ENCODE measurements at places on chromosomes 1 and 21.
A peak's percentile ranks its signal among the peaks of the same experiment; 100 is the strongest.

- DNase-seq: no peak
Observed at GRCh38 chr1:215082532-215083382, at the start of gene KCNK2. Gene KCNK2 (plus strand): TSS chr1:215082737. CDS start chr1:215083386, 649 bp downstream.

GRCh38 chr1:218931324-218931723, 242.4 kb upstream of the LYPLAL1 start:
- no peak for DNase-seq

- DNase-seq: no peak
Observed at GRCh38 chr1:44318097-44319088, 36.7 kb downstream of the ERI3 start.

GRCh38 chr1:31203215-31203614, 36.5 kb downstream of the NKAIN1 start:
- no peak for DNase-seq

DNA sequence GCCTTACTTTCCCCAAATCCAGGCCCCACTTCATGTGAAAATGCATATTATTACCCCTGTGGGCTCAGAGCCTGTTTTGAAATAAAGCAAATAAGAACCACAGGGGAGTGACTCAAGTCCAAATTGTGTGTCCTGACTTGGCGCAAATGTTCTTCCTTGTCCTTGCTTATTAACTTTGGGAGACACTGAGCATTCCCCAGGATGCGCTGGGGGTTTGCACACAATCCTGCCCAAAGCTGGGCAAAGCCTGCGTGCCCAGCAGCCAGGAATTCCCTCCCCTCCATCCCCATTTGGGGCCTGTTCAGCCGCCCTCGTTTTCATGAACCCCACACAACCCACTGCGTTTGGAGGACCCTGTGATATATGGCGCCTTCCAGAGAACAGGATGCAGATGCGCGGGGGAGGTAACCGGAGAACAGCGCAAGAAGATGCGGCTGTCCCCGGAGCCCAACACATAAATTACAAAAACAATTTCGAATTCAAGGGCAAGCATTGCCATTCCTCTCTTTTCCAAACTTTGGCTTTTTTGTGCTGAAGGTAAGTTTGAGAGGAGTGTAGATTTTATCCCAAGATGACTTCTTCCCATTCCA, 42.4 kb upstream of the CLDN14 start:
- no peak for DNase-seq

- DNase-seq: no peak
Observed at GRCh38 chr21:38671773-38672172, 134.0 kb upstream of the ETS2 start.

GRCh38 chr1:19420606-19421005, 64.7 kb downstream of the CAPZB start:
- DNase-seq: no peak

GRCh38 chr21:46067505-46068201, 30.3 kb upstream of the COL6A2 start:
- no peak for DNase-seq

- no peak for DNase-seq
Observed at GRCh38 chr1:57422271-57423134, 1.4 kb downstream of the DAB1 start.

- DNase-seq: no peak
Observed at GRCh38 chr1:243841507-243841906, 8.5 kb downstream of the AKT3 start.

DNA sequence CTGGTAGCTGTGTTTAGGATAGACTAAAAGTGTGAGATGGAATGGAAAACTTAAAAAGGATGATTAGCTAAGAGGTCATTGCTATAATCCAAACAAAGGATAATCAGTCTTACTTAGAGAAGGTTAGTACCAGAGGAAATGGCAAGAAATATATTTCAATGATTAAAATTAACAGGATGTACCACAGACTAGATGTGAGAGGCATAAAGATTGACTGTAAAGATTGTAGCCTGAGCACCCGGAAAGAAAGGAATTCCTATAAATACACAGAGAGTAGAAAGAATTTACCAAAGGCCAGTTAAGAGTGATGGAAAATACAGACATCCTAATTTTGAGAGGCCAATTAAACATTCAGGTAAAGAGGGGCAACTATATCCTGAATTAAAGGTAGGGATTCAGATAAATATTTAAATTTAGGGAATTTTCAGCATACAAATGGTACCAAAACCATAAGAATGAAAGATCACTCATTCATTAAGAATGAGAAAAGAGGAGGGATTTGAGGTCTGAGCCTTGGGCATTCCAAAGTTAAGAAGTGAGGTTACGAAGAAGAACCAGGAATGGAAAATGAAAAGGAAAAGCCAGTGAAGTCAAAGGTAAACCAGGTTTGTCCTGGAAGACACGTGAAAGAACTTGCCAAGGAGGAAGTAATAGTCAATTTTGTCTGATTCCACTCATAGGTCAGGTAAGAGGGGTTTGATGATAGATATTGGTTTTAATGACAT, 46.4 kb upstream of the RGS1 start:
- DNase-seq: no peak

GRCh38 chr1:192747943-192748342, 60.9 kb upstream of the RGS2 start:
- DNase-seq: no peak

DNA sequence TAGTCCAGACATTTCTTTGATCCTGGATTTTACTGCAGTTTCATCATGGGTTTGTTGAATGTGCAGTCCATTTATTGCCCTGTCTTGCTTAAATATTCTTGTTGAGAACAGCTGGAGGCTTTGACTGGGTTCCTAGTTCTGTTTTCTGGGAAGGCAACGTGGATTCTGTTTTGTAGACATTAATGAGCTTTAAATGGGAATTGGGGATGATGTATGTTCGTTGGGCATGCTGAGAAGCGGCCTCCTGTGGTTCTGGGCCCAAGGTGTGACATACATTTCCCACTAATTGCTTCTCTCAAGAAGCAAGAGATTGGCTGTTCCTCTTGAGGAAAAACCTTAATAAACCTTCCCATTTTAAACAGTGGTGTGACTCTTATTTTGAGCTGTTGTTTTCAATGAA, 22.9 kb downstream of the INKA2 start:
- no peak for DNase-seq

- DNase-seq: no peak
Observed at GRCh38 chr1:203098445-203098844, 12.6 kb upstream of the MYOG start.

DNA sequence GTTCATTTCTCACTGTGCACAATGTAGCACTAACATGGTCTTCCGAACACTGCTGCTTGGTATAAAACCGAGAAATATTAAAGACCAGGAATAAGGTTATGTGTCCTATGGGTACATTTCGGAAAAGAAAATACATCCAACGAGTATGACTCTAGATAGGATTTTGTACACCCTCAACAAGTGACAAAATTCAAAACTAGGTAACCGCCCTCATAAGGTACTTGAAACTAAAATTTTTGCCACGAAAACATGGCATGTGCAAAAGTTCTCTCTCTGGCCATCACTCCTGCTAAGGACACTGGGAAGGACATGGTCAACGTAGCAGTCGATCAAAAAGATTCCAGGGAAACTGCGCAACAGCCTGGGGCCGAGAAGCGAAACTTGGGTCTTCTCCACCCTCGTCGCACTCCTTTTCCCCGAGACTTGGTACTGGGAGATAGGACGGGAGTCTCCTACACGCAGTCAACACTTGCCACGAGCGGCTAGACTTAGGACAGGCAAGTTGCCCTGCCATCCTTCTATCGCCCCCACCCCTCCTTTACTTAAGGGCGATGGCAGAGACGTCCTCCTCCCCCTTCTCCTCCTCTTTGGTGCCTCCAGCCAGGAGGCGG, 338 bp upstream of the TOR1AIP1 start:
- DNase-seq: no peak

- no peak for DNase-seq
Observed at GRCh38 chr1:48807554-48808260, 31.0 kb upstream of the BEND5 start.

DNA sequence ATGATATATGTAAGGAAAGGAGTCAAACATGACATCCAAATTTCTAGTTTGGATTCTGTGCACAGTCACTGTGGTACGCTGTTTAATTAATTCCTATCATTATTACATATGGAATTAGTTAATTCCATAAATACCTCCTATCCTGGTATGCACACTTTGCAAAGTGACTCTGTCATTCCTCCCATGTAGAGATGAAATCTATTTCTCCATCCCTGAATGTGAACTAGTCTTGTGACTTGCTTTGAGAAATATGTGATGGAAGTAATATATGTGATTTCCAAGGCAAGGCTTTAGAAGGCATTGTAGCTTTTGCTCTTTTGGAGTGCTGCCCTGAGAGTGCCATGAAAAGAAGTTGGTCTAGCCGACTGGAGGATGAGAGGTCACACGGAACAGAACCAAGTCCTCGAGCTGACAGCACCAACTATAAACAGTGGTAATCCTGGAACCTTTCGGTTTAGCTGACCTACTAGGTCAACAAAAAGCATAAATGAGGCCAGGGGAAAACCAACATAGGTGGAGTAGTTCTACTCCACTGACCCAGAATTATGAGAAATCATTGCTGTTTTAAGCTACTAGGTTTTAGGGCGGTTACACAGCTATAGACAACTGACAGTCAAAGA, 1.5 kb downstream of the SELENOF start:
- peak; percentile 37 for DNase-seq

GRCh38 chr1:172324761-172325160, 95.7 kb upstream of the C1orf105 start:
- DNase-seq: no peak

DNA sequence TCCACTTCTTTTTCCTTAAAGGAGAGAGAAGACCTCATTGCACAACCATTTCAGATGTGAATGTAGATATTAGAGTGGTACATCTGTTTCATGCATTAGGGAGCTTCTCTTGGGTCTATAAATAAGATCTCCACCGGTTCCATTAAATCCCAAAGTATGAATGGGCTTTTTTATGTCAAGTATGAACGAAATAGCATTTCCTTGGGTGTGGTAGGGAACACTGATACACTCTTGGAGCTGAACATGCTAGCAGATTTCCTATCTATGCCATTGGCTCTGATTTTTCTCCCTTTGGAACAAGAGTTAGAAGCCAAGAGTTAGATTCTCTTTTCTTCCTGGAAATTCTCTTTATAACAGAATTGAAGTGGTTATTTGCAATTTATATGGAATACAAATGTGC, 245.6 kb upstream of the ADAMTS5 start:
- no peak for DNase-seq

- no peak for DNase-seq
Observed at GRCh38 chr1:112541299-112541698, 32.5 kb downstream of the WNT2B start.

- no peak for DNase-seq
Observed at GRCh38 chr1:237133921-237134320, 91.9 kb downstream of the RYR2 start.

- no peak for DNase-seq
Observed at GRCh38 chr21:42796327-42797062, 82.8 kb downstream of the WDR4 start.

- DNase-seq: no peak
Observed at GRCh38 chr21:20083336-20083735, 914.9 kb upstream of the NCAM2 start.

GRCh38 chr1:226443439-226443838, 35.5 kb upstream of the PARP1 start:
- no peak for DNase-seq

DNA sequence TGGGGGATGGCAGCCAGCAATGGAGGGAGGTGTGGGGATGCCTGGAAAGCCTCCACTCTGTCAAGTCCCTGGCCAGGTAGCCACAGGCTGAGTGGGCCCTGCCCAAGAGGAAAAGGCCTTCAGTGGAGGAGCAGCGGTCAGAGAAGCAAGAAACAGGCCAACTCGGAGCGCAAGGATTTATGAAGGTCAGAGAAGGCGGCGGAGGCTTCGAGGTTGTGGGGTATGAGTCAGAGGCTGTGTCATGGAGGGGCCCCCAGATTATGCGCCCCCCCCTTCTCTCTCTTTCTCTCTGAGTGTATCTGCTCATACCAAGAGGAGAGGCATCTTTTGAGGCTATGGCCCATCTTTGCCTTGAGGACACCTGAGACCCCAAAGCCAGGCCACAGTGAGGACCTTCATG, 99.5 kb downstream of the CASZ1 start:
- DNase-seq: no peak

DNA sequence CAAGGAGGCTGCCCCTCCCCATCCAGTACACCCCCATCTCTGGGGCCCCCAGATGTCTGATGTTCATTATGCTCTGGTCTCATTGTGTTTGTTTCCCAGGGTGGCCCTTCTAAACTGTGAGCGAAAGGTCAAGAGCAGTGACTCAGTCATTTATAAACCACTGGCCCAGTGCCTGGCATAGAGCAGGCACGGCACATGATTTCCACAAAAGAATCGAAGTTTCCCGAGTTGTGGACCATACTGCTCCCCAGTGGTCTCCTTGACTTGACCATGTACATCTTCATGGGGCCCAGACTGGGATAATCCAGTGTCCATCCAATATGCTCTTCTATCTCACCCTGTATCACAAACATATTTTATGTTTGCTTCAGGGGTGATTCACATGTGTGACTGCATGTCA, 153.3 kb downstream of the NR5A2 start:
- no peak for DNase-seq

DNA sequence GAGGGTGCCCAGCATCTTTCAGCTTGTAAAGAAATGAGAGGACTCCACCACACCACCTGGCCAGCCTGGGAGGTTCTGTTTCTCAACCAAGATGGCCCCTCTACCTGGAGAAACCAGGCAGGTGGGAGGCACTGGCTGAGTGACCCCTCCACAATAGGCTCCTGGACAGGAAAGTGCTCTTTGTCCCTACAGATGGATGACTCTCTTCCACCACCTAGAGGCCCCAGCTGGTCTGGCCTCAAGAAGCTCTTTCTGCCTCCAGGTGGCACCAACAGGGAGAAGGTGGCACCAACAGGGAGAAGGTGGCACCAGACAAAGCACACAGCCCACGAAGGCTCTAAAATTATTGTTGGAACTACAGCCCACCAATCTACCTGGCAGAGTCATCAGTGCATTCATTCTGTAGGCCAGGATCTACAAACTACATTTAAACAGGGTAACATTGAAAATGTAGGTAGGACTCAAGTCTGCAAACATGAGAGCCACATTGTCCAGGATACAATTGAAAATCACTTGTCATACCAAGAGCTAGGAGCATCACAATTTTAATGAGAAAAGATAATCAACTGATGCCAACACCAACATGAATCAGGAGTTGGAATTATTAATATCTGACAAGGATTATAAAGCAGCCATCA, 14.4 kb downstream of the TMPRSS3 start:
- no peak for DNase-seq

GRCh38 chr21:45084121-45084520, 9.7 kb downstream of the ADARB1 start:
- DNase-seq: no peak

DNA sequence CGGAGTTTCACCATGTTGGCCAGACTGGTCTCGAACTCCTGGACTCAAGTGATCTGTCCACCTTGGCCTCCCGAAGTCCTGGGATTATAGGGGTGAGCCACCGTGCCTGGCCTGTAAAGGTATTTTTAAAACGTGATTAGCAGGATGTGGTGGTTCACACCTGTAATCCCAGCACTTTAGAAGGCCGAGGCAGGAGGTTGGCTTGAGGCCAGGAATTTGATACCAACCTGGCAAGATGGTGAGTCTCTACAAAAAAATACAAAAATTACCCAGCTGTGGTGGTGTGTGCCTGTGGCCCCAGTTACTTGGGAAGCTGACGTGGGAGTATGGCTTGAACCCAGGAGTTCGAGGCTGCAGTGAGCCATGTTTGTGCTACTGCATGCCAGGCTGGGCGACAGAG, 43.3 kb upstream of the SOD1 start:
- DNase-seq: no peak

- peak; percentile 26 for DNase-seq
Observed at GRCh38 chr21:32332463-32332951, 33.9 kb downstream of the MRAP start.
